HepG2 (cell line): ENCODE measurements at places on chromosomes 12 and 14.

GRCh38 chr12:54033106-54033979, 493 bp downstream of the HOXC5 start:
- peak; percentile 4 for DNase-seq
- no peak overlapping the region; the same call in 1 of the 2 replicates for H3K4me3 ChIP-seq
- H3K27me3 ChIP-seq, result peaks cover 5% of the 10 kb centered on the region; the same call in 1 of the 2 replicates
- no peaks in the 10 kb centered on the region for H3K36me3 ChIP-seq
- H3K4me1 ChIP-seq, result peaks cover 7% of the 10 kb centered on the region; the same call in 1 of the 2 replicates

DNA sequence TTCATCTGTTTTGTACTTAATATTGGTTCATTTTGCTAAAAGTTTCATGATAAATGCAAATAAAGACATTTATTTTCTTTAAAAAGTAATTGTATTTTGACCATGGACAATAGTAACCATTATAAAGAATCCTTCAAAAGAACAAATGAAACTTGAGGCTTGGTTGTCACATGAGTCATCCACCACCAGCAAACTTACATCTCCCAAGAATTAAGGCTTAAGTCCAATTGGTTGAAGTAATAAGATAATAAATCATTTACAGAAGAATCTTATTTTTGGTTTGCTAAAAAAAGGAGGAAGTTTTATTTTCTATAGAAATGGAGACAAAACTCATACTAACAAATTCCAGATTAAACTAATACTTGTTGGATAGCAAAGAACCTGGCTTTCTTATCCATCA, 84.8 kb upstream of the KITLG start:
- no peaks in the 10 kb centered on the region for H3K4me1 ChIP-seq
- no peaks in the 10 kb centered on the region for H3K27me3 ChIP-seq
- H3K36me3 ChIP-seq, result no peaks in the 10 kb centered on the region
- no peak for DNase-seq
- H3K27ac ChIP-seq, result no peak overlapping the region

- no peak for DNase-seq
- peaks cover 84% of the 10 kb centered on the region for H3K36me3 ChIP-seq
- no peak overlapping the region for H3K4me3 ChIP-seq
These were observed 85.1 kb upstream of the ATF1 start for GRCh38 chr12:50678650-50679365.

- H3K4me1 ChIP-seq, result no peaks in the 10 kb centered on the region
- H3K27me3 ChIP-seq, result no peaks in the 10 kb centered on the region
- H3K36me3 ChIP-seq, result no peaks in the 10 kb centered on the region
- no peak overlapping the region for H3K4me3 ChIP-seq
- no peak for DNase-seq
- no peak overlapping the region for H3K27ac ChIP-seq
These were observed 31.9 kb downstream of the CCDC91 start for GRCh38 chr12:28222081-28222700.

GRCh38 chr14:87034680-87035079, 958.3 kb downstream of the GALC start:
- H3K4me1 ChIP-seq, result no peaks in the 10 kb centered on the region
- no peak overlapping the region for H3K27ac ChIP-seq
- DNase-seq, result no peak
- no peak overlapping the region for H3K4me3 ChIP-seq
- H3K27me3 ChIP-seq, result 0 out of 3 replicates have a peak, but pooled peaks cover 3% of the 10 kb centered on the region

DNA sequence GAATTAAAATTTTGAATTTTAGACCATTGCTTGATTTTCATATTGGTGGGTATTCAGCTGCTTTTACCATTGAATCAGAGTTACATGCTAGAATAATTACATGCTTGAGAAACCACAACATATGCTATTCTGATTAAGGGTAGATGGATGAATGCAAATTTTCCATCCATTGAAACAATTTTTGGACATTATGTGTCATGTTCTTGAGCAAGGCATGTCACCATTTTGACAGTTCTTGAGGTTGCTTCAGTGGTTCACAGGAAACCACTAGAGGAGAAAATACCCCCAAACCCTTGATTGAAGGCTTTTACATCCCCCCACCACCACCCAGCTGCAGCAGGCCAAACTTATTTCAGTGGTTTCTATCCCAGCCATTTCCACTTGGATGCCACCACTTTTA, 13.5 kb downstream of the UBR7 start:
- DNase-seq, result no peak
- no peaks in the 10 kb centered on the region for H3K4me1 ChIP-seq
- no peaks in the 10 kb centered on the region for H3K27me3 ChIP-seq
- H3K27ac ChIP-seq, result no peak overlapping the region
- H3K4me3 ChIP-seq, result no peak overlapping the region

DNA sequence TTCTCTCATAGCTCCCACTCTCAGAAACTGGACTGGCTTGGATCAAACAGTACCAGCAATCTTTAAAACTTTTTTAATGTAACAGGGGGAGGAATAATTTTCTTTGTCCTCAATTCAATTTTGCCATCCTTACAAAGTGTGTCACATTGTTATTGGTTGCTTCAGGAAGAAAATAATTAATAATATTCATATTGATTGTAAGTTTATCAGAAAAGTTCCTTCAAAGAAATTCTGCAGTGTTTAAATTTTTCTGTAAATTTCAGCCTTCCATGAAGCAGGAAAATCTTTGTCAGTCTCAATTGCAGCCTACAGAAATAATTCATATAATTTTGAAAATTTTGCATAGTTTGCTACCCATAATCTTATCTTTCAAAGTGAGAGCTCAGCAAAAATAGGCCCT, 1119.1 kb upstream of the ATXN7L3B start:
- no peak overlapping the region for H3K4me3 ChIP-seq
- no peak overlapping the region for H3K27ac ChIP-seq

DNA sequence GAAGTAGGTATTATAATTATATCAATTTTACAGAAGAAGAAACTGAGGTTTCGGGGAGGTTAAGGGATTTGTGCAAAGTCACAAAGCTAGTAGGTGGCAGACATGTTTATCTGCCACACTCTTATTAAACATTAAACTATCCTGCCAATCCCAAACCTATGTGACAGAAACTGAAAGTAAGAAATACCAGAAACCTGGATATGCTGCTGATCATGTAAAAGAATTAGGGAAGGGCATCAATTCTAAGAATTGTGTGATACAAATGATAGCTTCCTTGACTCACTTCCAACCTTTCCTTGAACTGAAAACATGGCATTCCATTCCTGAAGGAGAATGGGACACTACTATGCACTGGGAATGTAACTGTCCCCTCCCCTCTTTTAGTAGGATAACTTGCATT, 16.9 kb downstream of the TAOK3 start:
- H3K4me3 ChIP-seq, result no peak overlapping the region
- no peaks in the 10 kb centered on the region for H3K36me3 ChIP-seq
- H3K4me1 ChIP-seq, result peaks cover 52% of the 10 kb centered on the region
- no peaks in the 10 kb centered on the region for H3K27me3 ChIP-seq

GRCh38 chr14:49893309-49894213, 679 bp downstream of the ARF6 start:
- no peaks in the 10 kb centered on the region for H3K27me3 ChIP-seq
- peak overlapping the region; percentile 98 for H3K27ac ChIP-seq
- H3K36me3 ChIP-seq, result no peaks in the 10 kb centered on the region; the same call in 2 of the 3 replicates

DNA sequence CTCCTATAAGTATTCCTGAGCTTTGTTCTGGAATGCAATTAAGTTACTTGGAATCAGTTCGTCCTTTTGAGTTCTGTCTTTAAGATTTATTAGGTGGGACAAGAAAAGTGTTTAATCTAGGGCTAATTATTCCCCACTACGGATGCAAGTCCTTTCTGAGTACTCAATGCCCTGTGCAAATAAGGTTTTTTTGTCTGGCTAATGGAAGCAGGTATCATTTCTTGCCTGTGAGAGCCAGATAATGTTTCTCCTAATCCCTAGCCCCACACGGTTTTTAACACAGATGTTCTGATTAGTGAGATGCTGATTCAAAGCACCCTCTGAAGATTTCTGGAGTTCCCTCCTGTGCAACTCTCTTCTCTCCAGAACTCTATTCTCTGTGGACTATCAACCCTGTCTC, 296.6 kb upstream of the PRICKLE1 start:
- H3K4me3 ChIP-seq, result no peak overlapping the region
- no peak overlapping the region for H3K27ac ChIP-seq
- no peaks in the 10 kb centered on the region for H3K4me1 ChIP-seq
- H3K27me3 ChIP-seq, result no peaks in the 10 kb centered on the region
- no peaks in the 10 kb centered on the region for H3K36me3 ChIP-seq

DNA sequence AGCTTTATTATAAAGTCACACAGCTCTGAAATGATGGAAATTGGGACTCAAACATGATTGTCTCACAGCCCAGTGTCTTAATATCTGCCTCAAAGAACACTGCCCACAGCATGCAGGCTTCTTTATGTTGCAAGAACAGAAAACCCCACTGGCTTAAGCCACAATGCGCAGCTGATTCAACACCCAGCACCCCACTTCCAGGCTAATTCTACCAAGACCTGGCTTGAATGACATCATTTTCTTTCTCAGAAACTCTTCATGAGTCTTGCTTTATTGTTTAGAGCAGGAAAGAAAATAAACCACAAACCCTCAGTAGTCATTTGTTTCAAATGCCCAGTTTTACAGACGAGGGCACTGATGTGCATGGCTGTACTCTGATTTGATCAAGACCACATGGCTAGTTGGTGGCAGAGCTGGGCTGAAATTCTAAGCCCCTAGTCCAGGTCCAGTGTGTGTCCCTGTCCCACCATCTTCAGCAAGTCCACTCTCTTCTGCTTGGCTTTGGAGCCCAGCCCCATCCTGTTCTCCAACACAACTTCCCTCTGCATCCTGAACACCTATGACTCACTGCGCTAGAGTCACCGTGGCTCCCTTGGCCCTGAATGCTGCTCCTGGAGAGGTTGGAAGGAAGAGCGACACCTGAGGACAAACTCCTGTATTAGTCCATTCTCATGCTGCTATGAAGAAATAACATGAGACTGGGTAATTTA, 50.3 kb upstream of the SRSF5 start:
- no peak for DNase-seq
- 0 out of 3 replicates have a peak, but pooled peaks cover 1% of the 10 kb centered on the region for H3K36me3 ChIP-seq
- no peaks in the 10 kb centered on the region for H3K27me3 ChIP-seq
- H3K4me3 ChIP-seq, result no peak overlapping the region
- no peak overlapping the region for H3K27ac ChIP-seq
- peaks cover 61% of the 10 kb centered on the region for H3K4me1 ChIP-seq

DNA sequence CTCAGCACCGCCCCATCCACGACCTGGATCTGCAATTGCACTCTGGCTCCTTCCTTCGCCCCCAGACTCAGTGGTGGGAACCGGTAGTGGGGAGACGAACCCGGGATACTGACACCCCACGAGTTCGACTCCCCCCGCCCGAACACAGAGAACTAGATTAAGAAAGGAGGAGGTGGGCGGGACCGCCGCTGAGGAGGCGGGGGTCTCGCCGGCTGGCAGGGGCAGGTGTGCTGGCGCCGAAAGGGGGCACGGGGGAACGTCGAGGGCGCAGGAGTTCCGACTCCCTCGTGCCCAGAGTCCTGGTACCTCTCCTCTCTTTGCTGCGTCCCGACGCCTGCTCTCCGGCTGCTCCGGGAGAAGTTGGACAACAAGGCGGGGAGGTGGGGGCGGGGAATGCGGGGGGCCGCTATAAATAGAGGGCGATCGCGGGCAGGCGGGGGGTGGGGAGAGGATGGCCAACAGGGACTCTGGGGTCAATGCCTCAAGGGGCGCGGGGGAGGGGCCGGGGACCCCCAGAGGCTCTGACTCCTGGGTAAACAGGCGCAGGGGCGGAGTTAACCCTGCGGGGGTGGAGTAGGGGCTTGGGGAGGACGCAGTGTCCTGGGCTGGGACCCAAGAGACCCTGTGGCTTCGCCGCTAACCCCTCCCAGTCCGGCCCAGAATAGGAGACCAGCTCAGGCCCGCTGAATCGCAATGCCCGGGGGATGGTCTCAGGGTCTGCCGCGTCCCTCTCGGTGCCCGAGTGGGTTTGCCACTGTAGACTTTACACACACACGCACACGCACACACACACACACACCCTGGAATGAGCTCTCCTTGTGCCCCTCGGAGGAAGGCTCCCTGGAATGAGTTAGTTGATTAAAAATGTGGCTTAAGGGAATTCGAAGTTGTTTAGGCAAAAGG, 761 bp upstream of the NDRG2 start:
- peak overlapping the region; percentile 37 for H3K27ac ChIP-seq
- H3K4me3 ChIP-seq, result peak overlapping the region; percentile 66; the same call in 1 of the 2 replicates
- no peaks in the 10 kb centered on the region; the same call in 1 of the 2 replicates for H3K27me3 ChIP-seq
- H3K36me3 ChIP-seq, result peaks cover 17% of the 10 kb centered on the region
- DNase-seq, result no peak

- peak; percentile 18 for DNase-seq
- peaks cover 10% of the 10 kb centered on the region for H3K4me1 ChIP-seq
- no peaks in the 10 kb centered on the region for H3K27me3 ChIP-seq
- no peak overlapping the region for H3K4me3 ChIP-seq
- H3K36me3 ChIP-seq, result no peaks in the 10 kb centered on the region
These were observed 10.1 kb upstream of the JDP2 start for GRCh38 chr14:75417674-75418073.

DNA sequence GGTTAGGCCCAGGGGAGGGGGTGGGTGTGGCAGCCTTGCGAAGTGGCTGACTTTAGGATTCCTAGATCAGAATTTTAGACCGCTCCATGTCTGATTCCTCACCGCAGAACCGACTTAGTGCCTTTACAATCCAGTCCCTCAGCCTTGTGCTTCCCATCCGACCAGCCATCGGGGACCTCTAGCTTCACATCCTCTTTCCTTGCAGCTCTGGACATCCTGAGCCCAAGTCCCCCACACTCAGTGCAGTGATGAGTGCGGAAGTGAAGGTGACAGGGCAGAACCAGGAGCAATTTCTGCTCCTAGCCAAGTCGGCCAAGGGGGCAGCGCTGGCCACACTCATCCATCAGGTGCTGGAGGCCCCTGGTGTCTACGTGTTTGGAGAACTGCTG, 557 bp downstream of the COPS7A start:
- peak overlapping the region; percentile 51 for H3K4me3 ChIP-seq
- H3K27ac ChIP-seq, result peak overlapping the region; percentile 82
- peaks cover 29% of the 10 kb centered on the region for H3K4me1 ChIP-seq
- DNase-seq, result peak; percentile 20
- H3K27me3 ChIP-seq, result no peaks in the 10 kb centered on the region
- H3K36me3 ChIP-seq, result peaks cover 16% of the 10 kb centered on the region; the same call in 2 of the 3 replicates

- no peak for DNase-seq
- no peaks in the 10 kb centered on the region for H3K4me1 ChIP-seq
- peaks cover 25% of the 10 kb centered on the region; the same call in 2 of the 3 replicates for H3K27me3 ChIP-seq
- H3K4me3 ChIP-seq, result no peak overlapping the region
These were observed 4.4 kb upstream of the KCNA1 start for GRCh38 chr12:4905316-4905715.

- peaks cover 9% of the 10 kb centered on the region for H3K4me1 ChIP-seq
- no peak overlapping the region for H3K27ac ChIP-seq
- no peak for DNase-seq
- H3K36me3 ChIP-seq, result no peaks in the 10 kb centered on the region
- no peaks in the 10 kb centered on the region for H3K27me3 ChIP-seq
- no peak overlapping the region for H3K4me3 ChIP-seq
These were observed 5.2 kb upstream of the SLC6A13 start for GRCh38 chr12:267581-268482.

GRCh38 chr14:91258011-91258618, 13.6 kb upstream of the GPR68 start:
- no peak overlapping the region for H3K27ac ChIP-seq
- H3K27me3 ChIP-seq, result peaks cover 7% of the 10 kb centered on the region
- no peak overlapping the region for H3K4me3 ChIP-seq
- DNase-seq, result no peak
- H3K4me1 ChIP-seq, result peaks cover 13% of the 10 kb centered on the region
